ENCODE measurements at places on chromosomes 7 and 10.

DNA sequence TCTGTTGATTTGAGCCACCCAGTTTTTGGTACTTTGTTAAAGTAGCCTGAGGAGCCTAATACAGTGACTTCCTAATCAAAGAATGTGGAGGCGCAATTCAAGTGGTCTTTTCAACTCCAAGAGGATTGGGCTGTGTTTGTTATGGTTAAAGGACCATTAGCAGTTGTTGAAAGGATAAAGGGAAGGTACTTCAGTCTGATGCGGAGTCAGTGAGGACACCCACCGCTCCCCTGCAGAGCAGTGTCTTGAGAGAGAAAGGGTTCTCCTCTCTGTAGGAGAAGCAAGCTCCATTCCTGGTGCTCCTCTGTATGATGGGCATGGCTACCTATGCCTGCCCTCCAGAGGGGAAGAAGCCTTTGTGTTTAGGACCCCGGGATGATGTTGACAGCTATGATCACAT is 590.6 kb upstream of the C7orf33 start:
- DNase-seq, result no peak

DNA sequence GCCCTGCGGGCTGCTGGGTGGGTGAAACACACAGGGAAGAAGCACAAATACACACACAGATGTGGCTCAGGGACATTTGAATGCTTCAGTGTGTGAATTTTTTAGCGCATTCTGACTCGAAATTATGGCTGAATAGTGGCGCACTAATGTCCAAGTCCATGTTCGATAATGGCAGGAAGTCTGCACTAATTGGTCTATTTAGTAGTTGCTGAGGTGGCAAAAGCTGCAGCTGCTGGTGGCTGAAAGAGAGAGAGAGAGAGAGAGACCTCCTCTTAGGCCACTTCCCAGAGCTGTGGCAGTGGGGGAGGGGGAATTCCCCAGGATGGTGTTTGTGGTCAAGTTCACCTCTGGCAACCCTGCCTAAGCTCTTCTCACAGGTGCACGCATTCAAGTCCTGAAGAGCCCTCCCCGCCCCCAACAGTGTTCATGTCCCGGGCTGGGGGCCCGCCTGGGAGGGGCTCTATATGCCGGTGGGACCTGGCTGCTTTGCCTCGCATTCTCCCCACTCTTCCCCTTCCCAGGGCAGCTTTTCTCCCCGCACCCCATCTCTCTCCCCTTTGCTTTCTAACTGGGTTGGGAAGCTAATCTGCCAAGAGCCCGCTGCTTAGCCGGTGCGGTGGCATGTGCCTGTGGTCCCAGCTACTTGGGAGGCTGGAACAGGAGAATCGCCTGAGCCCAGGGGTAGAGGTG is 6.0 kb upstream of the MNX1 start:
- DNase-seq, result no peak

DNA sequence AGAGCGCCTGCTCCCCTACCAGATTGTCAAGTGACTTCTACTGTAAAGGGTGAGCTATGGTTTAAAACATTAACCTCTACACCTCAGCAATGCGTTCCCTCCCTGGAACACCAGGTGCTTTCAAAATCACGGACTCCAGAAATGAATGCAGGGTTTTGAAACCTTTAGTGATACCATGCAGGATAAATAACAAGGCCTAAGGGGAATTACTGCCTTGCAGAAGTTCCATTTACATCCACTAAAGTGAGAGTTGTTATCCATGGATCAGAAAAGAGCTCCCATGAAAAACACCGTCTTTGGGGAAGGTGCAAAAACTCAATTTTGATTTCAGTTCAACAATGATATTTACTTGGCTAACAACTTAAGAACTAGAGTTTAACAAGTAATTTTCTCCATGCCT is 4.0 kb downstream of the FZD8 start:
- DNase-seq, result no peak

DNA sequence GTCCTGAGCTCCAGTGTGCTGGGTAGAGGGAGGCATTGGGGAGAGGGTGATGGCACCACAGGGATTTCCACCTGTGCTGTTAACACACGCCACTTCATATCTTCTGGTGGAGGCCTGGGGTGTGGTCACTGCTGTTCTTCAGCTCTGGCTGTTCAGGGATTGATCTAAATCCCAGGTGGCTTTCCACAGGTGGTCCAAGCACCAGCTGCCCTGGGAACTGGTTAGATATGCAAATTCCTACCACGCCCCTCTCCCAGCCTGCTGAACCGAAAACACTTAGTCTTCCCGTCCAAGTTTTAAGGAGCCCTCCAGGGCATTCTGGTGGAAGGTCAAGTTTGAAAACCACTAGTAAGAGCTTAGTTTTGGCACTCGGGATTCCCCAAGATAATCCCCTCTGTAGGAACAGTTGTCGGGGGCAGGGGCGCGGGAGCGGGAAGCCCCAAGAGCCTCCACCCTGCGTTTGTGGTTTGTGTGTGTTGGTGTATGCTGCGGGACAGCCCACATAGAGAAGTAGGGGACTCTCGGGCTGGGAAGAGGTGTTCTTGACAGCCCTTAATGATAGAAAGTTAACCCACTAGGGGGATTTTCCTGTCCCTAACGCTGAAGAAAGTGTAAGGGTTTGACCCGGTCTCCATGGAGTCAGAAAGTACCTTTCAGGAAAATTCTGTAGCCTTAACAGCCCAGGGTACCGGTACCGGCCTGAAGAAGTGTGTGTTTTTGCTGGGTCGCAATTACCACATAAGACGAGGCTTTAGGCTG is 5.1 kb downstream of the DEPP1 start:
- no peak for DNase-seq

- DNase-seq, result no peak
These were observed 298.9 kb downstream of the WDR37 start for GRCh38 chr10:1354809-1355710.

GRCh38 chr10:27759483-27760272 is 14.1 kb upstream of the MKX start:
- no peak for DNase-seq
